ENCODE measurements at places on chromosomes 5 and 9.

- no peak for DNase-seq
Observed at GRCh38 chr9:76107482-76107881, 217.0 kb downstream of the PCSK5 start.

DNA sequence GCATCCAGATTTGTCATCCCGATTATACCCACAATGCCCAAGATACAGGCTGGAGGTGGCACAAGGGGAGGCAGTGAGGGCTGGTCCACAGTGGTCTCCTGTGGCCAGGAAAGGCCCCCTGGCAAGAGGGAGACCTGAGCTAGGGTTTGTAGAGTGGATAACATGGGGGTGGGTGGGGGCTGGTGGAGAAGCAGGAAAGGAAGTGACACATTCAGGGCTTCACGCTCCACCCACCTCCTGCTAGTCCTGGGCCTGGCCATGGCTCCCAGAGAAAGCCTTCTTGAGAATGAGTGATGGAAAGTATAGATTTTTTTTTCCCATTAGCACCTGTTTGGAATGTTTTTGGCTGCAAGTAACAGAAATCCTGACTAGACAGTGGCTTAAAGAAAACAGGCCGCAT lies 81.3 kb downstream of the ANKRD33B start:
- DNase-seq, result no peak

DNA sequence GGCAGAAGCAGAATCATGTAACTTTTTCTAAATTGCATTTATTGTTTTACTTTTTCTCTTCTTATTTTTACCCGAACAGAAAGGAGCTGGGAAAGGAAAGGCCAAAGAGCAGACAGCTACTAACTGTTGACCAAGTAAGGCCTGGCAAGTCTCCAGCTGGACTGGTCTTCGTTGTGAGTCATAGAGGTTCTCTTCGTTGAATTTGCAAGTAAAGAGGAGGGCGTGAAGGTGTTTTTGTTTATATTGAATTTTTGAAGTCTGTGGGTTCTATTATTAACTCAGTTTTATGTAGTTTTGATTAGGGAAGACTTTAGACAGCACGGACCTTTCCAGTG lies 416.5 kb upstream of the CCNH start:
- peak; percentile 68 for DNase-seq

DNA sequence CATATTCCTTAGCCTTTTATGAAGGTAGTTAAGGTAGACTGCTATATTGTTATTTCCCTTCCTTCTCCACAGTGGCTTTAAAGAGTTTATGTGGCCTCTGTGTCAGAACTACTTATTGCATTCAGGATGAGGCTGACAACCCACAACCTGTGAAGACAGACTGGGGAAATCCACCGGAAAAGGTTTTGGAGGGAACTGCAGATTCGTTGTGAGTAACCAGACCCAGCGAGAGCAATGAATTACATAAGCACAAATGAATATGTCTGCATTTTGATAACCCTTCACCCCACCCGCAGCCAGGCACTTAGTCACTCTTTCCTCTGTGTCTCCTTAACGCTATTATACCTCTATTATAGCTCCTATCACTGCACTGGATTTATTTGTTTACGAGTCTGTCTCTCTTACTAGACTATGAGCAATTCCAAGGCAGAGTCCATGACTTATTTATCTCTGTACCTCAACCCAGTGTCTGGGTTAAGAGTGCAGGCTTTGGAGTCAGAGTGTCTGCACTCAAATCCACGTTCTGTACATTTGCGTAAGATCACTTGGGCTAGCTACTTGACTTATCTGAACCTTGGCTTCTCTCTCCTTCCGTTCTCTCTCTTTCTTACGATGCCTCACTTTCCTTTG lies 19.2 kb downstream of the KCTD16 start:
- no peak for DNase-seq

GRCh38 chr5:169850409-169850808 lies 129.9 kb downstream of the INSYN2B start:
- DNase-seq, result no peak

- peak; percentile 27 for DNase-seq
Observed at GRCh38 chr9:127444921-127445850, 6.0 kb downstream of the RPL12 start.

GRCh38 chr9:128317629-128318028 lies 4.6 kb downstream of the TRUB2 start:
- DNase-seq, result no peak

DNA sequence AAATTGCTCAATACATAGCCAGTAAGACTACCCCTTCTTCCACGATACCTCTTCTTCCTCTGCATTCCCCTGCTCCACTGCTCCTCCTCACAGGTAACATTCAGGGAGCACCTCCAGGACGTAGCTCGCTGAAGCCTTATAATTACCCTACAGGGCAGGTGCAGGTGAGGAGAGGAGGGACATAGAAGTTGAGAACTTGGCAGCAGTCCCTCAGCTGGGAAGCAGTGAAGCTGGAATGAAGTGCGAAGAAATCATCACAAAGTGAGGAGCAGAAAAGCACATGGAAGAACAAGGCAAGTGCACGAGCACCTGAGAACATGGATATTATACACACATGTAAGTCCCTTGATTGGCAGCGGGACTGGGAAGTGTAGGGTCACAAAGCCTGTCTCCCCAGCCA lies 118.2 kb downstream of the HSD17B3 start:
- DNase-seq, result no peak

DNA sequence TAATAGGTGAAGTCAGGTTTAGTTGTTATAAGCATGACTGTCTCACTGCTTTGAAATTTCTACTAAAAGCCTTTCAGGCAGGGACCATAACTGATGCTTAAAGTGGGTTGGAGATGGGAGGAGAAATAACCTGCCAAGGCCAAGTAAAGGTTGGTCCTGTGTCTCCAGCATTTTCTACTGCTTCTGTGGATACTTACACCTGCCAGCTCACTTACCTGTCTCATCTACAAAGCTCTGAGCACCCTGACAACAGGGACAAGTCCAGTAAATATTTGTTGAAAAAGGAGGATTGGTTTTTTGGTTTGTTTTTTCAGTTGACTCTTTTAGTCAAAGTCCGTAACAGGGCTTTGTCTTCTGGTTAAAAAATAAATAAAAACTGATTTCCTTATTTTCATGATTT lies 38.6 kb downstream of the GRAMD2B start:
- no peak for DNase-seq

GRCh38 chr9:4375424-4376200 lies 75.7 kb upstream of the GLIS3 start:
- DNase-seq, result no peak

- DNase-seq, result peak; percentile 56
Observed at GRCh38 chr5:64147849-64148441, 17.7 kb upstream of the RNF180 start.

GRCh38 chr5:39376293-39376714 lies 12.0 kb upstream of the C9 start:
- DNase-seq, result no peak

DNA sequence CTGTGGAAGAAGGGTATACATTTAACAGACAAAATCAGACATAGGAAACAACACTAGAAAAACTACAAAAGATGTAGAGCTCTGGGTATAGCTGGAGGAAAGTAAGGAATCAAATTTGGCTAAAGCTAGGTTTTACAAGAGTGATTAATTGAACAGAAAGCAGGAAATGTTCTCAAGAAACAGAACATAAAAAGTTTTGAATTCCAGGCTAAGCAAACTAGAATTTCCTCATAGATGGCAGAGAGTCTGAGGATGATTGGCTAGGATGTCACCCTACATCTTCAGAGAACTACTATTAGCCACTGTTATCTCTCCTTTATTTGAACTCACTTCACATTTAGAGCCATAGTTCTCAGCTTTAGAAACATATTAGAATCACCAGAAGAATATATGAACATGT lies 502.1 kb upstream of the PAPPA start:
- no peak for DNase-seq

DNA sequence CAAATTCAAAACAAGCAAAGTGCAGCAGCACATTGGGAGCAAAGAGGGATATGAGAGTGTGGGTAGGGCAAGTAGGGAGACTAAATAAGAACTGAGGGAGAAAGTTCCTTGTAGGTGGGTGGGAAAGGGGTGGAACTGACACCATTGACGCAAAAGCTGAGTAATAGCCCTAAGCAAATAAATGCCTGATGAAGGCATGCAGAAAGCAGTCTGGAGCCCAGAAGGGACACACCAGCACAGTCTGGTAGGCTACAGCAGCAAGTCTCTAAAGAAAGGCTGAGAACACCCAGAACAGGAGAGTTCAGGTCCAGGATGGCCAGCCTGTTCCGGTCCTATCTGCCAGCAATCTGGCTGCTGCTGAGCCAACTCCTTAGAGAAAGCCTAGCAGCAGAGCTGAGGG lies at the start of gene INSL4:
Gene INSL4, plus strand, starts transcription at position 208 of the 400 bp plus-strand sequence. Its CDS starts 105 bp downstream, at position 313.
- no peak for DNase-seq

- DNase-seq, result peak; percentile 76
Observed at GRCh38 chr5:151005950-151006576, 14.3 kb upstream of the GPX3 start.

DNA sequence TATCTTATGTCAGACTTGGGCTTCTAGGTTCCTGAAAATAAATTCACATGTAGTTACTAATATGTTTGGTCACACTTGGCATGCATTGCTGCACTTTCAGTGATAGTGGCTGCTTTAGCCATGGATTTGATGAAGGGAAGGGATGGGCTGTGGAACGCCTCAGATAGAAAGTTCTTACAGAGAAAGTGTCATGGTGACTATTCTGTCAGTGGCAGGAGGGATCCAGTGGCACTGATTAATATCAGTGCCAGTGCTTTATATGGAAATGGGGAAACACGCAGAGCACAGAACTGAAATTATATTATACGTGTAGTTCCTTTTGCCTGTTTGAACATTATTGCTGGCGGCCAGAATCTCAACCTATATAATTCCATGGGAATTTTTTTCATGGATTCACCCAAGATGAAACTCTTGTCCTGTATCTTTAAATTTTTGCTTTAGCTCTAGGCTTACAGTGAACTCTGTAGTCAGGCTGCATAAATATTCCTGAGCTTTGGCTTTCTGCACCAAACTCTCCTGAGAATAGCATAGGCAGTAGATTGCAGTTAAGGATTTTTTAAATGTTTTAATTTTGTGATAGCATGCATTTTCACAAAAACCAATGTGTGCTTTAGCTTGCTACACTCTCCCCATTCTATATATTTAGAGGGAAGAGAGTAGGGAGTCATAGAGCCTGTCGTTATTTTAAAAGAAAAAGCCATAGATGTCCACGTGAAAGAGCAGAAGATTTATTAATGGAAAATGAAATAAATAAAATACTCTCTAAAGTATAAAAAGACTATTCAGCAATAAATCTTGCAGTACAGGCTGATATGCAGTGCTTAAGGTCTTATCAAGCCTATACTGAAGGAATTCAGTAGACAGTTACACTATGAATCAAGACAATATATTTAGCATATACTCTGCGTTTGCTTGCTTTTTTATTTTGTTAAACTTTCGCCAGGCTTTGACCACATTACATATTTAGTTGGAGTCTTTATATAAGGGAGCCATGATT lies 98.7 kb downstream of the EDIL3 start:
- no peak for DNase-seq

DNA sequence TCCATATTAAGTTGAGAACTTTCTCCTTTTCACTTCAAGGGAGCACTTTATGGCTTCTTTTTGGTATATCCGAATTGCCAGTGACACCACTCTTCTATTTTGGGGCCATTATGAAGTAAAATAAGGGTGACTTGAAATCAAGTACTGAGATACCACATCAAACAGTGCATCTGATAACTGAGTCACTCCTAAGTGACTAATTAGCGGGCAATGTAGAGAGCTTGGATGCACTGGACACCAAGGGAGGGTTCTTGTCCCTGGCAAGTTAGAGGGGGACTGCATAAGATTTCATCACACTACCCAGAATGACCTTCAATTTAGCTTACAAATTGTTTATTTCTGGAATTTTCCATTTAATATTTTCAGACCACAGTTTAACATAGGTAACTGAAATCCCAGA lies 813.9 kb upstream of the CDH10 start:
- DNase-seq, result no peak

DNA sequence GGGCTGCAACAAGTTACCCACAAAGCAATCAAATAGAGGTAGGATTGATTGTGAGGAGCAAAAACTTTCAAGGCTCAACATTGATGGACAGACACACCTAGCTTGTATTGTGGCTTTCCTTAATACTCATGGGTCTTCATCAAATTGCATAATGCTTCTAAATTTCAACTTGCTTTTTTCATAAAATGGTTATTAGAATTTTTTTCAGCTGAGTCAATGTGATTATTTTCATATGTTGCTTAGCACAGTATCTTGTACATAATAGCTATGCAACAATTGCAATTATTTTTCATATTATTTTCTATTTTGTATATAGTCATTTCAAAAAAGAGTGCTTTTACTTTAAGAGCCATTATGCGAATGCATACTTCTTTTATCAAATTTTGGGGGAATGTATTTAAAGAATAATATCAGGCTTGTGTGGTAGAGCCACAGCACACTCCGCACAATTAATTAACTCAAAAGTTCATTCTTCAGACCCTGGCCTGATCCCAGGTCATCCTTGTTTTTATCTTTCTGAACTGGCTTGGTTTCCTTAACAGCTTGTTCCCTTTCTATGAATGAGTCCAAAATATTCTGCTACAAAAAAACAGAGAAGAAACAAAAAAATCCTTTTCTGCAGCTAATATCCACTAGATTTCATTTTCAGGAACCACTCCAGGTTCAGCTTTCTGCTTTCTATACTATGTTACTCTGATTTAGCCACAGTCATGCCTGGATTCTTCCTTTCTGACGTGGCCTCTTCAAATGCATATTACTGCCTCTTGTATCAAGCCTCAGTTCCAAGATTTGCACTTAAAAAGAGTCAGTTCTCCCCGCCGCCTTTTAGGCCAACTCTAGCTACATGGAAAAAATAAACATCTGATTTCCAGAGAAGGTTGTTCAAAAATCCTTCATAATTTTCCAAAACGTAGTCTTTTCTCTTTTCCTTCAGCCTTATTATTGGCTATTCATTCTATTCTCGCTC lies 45.3 kb upstream of the CDH9 start:
- DNase-seq, result no peak

GRCh38 chr5:15850939-15851341 lies 328.7 kb downstream of the MARCHF11 start:
- no peak for DNase-seq

DNA sequence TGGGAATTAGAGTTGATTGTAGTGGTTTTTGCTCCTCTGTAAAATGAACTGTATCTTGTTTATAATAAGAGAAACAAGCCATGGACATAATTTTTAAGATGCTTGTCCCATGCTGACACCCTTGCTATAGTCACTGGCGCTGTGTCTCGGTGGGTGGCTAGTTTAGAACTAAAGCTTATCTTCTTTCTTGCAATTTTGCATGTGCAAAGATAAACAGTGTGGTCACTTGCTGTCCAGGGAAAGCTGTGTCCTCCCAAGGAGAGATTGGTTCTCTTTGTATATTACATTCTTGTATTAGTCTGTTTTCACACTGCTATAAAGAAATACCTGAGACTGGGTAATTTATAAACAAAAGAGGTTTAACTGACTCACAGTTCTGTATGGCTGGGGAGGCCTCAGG lies 143.8 kb downstream of the MELK start:
- DNase-seq, result no peak
